Fibroblast of skin of scalp (primary cell): ENCODE measurements at places on chromosomes 6 and 20.

DNA sequence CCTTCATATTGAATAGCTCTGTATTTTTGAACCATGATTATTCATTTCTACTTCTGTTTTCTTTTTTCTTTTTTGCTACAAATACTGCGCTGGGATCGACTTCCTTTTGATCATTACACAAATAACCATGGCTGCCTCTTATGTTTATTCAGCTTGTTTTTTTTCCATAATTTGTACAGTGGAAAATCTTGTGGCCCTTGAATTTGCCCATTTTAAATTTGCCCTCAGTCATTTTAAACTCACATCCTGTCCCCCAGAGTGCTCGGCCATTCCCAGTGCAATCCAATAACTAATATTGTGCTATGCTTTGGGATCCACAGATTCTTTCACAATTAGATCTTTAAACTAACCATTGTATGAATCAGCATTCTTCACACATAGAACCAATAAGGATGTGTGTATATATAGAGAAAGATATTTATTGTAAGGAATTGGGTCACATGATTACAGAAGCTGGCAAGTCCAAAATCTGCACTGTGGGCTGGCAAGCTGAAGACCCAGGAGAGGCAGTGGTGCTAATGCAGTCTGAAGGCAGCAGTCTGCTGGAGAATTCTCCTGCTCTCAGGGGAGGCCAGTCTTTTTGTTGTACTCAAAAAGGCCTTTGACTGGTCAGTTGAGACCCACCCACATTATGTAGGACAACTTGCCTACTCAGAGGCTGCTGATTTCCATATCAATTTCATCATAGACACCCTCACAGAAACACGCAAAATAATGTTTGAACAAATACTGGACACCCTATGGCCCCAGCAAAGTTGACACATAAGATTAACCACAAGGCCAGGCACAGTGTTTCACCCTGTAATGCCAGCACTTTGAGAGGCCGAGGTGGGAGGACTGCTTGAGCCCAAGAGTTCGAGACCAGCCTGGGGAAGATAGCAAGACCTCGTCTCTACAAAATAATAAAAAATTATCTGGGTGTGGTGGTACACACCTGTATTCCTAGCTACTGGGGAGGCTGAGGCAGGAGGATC is 147.1 kb downstream of the MTHFD1L start:
- DNase-seq, result peak; percentile 91

GRCh38 chr6:161586887-161587286 is 313.0 kb upstream of the AGPAT4 start:
- DNase-seq, result no peak

GRCh38 chr20:58475466-58475865 is 39.7 kb downstream of the APCDD1L start:
- no peak for DNase-seq

GRCh38 chr6:54856129-54856528 is 9.6 kb downstream of the FAM83B start:
- no peak for DNase-seq

GRCh38 chr6:168542301-168542700 is 101.3 kb downstream of the SMOC2 start:
- DNase-seq, result peak; percentile 58

GRCh38 chr20:19774135-19774933 is 16.3 kb downstream of the RIN2 start:
- DNase-seq, result peak; percentile 34

- no peak for DNase-seq
Measured at GRCh38 chr6:14880677-14881076, 365.2 kb upstream of the JARID2 start.

- peak; percentile 69 for DNase-seq
Measured at GRCh38 chr6:56292505-56293181, 45.3 kb upstream of the COL21A1 start.

- no peak for DNase-seq
Measured at GRCh38 chr6:85412911-85413430, 36.9 kb upstream of the NT5E start.

- DNase-seq, result no peak
Measured at GRCh38 chr20:11870411-11870810, 47.3 kb upstream of the BTBD3 start.

DNA sequence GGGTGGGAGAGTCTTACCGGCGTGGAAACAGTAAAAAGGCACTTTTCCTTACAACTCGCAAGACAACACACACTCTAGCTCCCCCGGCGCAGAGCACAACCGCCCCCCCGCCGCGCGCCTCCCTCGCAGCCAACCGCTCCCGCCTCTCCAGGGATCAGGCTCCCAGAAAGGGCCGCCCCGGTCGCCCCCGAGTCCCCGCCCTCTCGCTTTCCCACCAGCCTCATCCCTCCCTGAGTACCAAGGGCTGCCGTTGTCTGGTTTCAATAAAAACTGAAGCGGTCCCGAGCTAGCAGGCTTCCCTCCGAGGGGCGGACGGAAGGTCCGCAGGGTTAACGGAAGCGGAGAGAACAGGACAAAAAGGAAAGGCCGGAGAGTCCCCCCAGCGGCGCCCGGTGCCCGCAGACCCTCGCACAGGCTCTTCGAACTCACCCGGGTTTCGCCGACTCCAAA is 804 bp downstream of the ELOVL5 start:
- peak; percentile 75 for DNase-seq

GRCh38 chr20:4195499-4195898 is 180.1 kb upstream of the RNF24 start:
- DNase-seq, result peak; percentile 48

- peak; percentile 7 for DNase-seq
Measured at GRCh38 chr6:115443825-115444478, 616.7 kb downstream of the FRK start.

- DNase-seq, result no peak
Measured at GRCh38 chr20:34165018-34165619, 53.1 kb upstream of the EIF2S2 start.

- peak; percentile 46 for DNase-seq
Measured at GRCh38 chr6:168370310-168370991, 50.9 kb upstream of the DACT2 start.

- DNase-seq, result no peak
Measured at GRCh38 chr20:43837856-43838702, 76.6 kb upstream of the TOX2 start.

- DNase-seq, result no peak
Measured at GRCh38 chr6:131378874-131379273, 194.2 kb upstream of the ARG1 start.

DNA sequence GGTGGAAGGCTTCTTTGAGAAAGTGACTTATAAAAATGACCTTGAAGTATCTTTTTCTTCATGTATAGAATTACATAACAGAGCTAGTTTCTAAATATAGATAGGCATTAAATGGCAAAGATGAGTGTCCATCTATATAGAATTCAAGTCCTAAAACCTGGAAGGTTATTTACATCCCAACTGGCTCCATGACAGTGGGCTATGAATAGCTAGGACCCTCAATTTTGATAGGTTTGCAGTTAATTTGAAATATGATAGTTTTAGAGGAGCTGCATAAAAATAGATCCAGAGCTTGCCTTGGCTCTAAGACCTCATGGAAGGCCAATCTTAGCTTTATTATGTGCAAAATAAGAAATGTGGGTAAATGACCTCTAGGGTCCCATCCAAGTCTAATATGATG is 310.6 kb upstream of the CITED2 start:
- no peak for DNase-seq

GRCh38 chr20:63878899-63879663 is 14.0 kb downstream of the TPD52L2 start:
- DNase-seq, result no peak

- DNase-seq, result no peak
Measured at GRCh38 chr20:46006022-46006705, 2.5 kb upstream of the MMP9 start.

DNA sequence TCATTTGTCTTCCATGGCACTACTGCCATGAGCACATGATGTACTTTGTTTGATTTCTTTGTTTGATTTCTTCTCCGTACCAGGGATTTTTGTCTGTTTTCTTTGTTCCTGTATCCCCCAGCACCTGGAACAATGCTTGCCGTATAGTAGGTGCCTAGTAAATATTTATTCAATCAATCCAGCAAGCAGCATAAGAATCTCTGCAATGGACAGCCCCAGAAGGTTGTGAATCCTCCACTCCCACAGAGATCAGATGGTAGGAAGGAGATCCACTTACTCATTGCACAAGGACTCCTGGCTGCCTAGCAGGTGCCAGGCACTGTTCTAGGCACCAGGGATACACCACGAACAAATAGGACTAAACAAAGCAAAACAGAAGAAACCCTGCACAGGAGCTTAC is 6.7 kb upstream of the SYNJ2 start:
- DNase-seq, result no peak

DNA sequence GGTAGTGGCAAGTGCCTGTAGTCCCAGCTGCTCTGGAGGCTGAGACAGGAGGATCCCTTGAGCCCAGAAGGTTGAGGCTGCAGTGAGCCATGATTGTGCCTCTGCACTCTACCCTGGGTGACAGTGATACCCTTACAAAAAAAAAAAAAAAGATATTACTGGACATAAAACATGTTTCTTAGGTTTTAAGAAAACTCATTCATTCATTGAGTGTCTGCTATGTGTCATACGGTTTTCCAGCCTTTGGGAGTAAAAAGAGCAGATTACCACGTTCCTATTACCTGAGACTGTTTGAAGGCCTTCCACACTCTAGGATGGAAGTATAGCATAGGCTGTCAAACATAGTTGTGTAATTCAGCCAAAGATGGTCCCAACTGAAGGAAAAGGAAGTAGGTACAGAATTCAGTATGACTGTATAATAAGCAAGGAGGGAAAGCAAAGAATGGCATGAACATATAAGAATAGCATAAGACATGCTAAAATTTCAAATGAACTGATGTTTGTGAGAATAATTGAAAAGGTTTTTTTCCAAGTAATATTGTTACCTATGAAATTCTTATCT is 22.0 kb downstream of the STXBP5 start:
- no peak for DNase-seq

DNA sequence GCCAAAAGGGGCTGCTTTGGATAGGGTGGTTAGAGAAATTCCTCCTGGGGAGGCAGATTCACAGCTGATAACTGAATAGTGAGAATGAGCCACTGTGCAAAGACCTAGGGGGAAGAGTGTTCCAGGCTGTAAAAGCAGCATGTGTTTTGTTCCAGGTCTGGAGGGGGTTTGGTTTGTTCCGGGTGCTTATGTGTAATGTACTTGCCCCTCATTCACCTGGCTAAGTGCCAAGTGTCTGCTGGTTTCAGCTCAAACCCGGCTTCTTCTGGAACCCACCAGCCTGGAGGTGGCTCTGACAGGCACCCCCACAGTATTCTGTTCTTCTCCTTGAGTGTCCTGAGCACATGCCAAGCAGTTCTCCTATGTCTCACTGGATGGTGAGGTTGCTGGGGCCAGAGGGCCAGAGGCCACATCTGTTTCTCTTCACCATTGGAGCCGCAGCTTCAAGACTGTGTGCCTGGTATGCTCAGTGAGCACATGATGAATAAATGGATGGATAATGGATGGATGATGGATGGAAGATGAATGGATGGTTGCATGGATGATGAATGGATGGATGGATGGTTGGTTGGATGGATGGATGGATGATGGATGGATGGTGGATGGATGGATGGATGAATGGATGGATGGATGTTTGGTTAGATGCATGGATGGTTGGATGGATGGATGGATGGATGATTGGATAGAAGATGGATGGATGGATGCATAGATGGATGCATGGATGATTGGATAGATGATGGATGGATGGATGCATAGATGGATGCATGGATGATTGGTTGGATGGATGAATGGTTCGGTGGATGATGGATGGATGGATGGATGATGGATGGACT is 227.6 kb downstream of the BMP7 start:
- no peak for DNase-seq

DNA sequence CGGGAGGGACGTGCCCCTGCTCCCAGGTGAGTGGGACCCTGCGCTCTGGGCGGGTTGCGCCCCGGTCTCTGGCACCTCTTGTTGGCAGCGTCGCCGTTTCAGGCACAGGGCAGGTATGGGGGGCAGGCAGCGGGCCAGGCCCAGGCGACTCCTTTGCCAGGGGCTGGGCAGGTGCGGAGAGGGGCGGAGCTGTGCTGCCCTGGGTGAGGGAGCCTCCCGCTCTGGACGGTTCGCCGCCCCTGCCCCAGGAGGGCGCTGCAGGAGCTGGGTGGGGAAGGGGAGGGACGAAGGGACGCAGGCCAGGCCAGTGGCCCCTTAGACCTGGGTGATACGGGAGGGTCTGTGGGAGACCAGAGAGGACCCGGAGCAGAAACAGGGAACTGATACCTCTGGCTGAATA is 663.9 kb upstream of the DEFB115 start:
- no peak for DNase-seq

DNA sequence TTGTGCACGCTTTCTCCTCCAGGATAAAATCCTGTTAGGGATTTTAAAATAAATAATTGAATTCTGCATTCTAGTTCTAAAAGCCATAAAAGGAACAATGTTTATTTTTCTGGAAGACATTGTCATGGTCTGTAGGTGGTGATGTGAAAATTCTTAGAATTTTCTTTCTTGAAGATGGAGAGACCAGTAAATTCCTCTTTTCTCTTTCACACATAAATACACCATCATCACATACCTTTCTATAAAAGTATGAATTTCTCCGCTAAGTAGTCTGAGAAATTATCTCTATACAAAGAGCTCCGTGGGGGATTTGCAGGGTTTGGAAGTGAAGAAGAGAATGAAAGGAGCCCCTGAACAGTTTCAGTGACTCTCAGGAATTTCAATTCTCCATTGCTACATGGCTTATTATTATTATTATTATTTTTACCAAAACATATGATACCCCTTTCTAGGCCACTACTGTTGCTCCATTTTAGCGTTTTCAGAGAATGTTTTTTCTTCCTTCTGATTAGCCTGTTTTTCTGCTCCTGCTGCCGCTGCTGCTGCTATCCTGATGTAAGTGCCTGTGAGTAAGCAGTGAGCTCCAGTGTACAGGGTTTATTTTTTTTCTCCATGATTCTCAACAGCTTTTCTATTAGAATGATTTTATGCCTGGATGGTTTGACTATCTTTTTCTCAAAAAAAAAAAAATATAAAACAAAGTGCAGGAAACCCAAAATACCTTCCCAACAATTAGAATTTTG is 145.8 kb downstream of the SAMD5 start:
- peak; percentile 12 for DNase-seq

- DNase-seq, result no peak
Measured at GRCh38 chr20:48986899-48987298, 59.2 kb upstream of the CSE1L start.

DNA sequence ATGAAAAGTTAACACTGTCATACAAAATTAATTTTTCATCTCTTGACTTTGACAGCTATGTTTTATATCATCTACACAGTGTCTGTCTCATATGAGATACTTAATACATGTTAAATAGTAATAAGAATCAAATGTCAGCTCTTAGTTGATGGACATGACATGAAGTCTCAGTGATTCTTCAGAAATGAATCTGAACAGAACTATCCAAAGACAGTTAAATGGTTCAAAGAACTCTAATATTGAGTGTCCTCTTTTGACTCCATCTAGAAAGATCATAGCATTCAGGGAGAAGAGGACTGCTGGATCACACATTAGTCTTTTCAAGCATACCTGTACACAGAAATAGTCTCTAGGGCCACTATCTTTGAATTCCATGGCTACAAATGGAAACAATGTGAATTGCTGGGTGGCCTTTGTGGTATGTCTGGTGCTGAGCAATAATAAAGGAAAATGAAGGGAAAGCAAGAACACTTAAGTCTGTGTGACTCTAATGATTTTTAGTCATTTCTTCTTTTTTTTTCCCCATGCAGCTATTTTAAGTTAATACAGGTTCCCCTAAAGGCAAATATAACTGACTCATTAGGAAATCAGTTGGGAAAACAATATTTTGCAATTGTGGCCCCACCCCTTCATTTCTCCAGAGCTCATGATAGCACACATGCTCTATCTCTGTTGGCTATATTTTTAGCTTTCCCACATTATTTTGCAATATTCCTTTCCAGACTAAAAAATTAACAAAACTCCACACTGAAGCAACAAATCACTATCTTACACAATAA is 367.5 kb downstream of the GRIK2 start:
- DNase-seq, result peak; percentile 87
